Stimulated activated CD8-positive, alpha-beta memory T cell treated with anti-CD3 and anti-CD28 coated beads, Interleukin-4, amount 100 ng/mL, for 1 hour (primary cell): ENCODE measurements at places on chromosomes 6 and 20.

DNA sequence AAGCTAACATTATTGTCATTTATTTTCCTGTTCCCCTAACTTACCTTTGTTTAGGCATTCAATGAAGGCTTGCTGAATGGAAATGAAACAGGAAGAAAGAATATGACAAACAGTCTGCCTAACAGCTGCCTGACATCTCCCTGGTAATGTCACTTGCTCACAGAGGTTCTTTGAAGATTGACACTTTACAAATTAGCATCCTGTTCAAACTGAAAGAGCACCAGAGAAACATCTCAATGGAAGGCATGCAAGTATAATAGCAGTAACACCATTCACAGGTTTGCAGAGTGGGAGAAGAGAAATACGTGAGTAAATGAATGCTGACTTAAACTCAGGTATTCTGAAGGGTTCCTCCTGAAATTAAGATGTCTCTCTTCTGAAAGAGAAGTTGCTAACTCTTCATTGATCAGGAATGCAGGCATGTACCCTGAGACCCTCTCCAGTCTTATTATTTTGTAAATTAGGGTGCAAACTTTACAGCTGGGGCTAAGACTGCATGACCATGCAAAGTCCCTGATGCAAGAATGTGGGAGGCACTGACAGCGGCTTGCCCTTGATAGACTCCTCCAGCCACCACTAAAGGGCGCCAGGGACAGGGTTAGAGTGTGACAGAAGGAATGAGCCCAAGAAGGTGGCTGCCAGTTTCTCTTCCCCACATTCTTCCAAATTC, 1.3 kb upstream of the SMLR1 start:
- no peak for DNase-seq

GRCh38 chr6:70763754-70764510, 96.2 kb downstream of the SMAP1 start:
- no peak for DNase-seq

GRCh38 chr6:109239651-109240321, 142.5 kb downstream of the CD164 start:
- no peak for DNase-seq

GRCh38 chr6:159119791-159120190, 49.4 kb upstream of the FNDC1 start:
- DNase-seq, result no peak

- no peak for DNase-seq
Observed at GRCh38 chr6:89605861-89606260, 32.7 kb downstream of the LYRM2 start.

DNA sequence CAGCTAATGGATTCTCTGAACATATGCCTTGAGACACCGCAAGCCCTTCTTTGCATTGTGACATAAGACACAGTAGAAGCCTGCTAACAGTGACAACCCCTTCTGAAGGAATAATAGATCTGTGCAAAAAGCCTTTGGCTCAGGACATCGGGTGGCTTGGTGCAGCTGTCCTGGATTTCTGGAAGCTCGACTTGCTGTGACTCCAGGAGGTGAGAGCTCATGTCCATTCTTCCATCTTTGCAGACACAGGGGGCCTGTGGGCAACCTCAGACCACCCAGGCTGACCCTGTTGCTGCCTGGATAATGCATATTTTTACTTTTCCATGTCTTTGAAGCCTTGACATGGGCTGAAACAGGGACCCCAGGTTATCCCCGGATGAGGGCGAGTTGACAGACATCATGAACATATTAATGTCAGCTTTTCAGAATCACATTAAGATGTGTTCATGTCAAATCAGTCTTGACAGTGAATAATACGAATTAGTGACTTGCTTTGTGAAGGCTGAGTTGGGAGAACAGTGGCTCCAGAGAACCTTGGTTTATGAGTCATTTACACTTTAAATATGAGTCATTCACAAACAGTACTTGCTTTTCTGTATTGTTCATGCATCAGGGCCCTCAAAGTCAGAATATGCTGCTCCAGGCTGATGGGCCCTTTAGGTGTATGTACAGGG, 66.8 kb upstream of the IYD start:
- no peak for DNase-seq

DNA sequence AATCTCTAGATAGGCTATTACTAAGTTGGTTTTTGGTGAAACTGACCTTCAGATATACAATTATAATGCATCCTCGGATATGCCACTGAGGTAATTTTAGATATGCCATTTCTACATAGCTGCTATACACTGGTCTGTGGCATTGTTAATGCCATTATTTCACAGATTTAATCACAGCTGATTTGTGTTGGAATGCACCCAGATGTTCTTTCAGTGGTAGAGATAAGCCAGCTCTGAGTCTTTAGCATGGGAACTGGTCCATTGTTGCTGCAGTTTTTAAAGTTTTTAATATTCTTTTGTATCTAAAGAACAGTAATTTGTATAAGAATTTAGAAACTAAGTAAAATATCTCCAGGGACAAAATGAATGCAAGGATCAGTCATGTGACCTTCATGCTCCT, 6.8 kb downstream of the TMX4 start:
- DNase-seq, result no peak

DNA sequence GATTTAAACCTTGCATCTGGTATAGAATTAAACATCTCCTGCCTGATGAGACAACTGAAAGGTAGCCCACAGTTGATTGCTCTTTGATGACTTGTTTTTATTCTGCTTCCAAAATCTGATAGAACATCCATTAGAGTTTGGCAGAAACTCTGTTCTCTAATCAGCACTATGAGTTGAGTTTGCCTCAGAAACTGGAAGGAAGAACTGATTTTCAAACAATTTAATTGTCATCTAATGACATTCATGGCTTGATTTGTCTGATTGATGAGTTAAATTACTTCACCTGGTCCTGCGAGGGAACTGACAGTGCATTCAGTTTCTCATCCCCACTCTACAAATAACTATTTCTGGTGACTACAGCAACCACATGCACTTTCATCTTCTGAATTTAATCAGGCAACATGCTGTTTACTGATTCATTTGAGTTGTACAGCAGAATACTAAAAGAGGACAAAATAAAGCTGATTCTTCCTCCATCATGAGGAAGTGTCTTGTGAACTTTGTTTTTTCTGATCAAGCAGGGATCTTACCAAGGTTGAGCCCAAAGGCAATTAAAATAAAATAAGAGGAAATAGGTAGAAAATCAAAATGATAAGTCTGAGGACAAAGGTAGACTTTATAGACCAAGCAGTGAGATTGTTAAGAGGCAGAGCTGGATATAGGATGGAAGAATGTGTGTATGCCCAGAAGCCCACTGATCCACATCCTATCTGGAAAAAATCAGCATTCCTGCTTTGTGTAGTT, 15.7 kb upstream of the MRAP2 start:
- DNase-seq, result no peak

GRCh38 chr6:134663800-134664535, 285.9 kb downstream of the ALDH8A1 start:
- DNase-seq, result no peak

GRCh38 chr6:44162876-44163625, 4.4 kb downstream of the CAPN11 start:
- DNase-seq, result no peak

DNA sequence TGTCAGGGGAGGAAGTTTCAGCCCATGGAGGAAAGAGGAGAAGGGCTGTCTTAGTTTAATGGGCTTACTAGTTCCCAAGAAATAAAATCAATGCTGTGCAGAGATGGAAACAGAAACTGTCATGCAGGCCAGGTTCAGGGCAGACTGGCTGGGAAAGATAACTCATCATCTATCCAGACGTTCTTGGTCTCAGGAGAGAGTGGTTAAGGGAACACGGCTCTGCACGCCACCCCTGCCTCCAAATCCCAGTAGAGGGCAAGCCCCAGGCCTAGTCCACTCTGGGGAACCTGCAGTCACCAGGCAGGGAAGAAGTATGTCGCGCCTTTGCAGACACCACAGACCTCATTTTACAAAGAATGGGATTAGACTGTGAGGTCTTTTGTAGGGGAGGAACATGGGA, 12.5 kb downstream of the ALDH8A1 start:
- no peak for DNase-seq

- DNase-seq, result no peak
Observed at GRCh38 chr20:11796026-11796425, 121.7 kb upstream of the BTBD3 start.

- no peak for DNase-seq
Observed at GRCh38 chr20:12371990-12372389, 454.3 kb downstream of the BTBD3 start.

GRCh38 chr6:49563006-49563886, 12.8 kb downstream of the C6orf141 start:
- DNase-seq, result no peak

DNA sequence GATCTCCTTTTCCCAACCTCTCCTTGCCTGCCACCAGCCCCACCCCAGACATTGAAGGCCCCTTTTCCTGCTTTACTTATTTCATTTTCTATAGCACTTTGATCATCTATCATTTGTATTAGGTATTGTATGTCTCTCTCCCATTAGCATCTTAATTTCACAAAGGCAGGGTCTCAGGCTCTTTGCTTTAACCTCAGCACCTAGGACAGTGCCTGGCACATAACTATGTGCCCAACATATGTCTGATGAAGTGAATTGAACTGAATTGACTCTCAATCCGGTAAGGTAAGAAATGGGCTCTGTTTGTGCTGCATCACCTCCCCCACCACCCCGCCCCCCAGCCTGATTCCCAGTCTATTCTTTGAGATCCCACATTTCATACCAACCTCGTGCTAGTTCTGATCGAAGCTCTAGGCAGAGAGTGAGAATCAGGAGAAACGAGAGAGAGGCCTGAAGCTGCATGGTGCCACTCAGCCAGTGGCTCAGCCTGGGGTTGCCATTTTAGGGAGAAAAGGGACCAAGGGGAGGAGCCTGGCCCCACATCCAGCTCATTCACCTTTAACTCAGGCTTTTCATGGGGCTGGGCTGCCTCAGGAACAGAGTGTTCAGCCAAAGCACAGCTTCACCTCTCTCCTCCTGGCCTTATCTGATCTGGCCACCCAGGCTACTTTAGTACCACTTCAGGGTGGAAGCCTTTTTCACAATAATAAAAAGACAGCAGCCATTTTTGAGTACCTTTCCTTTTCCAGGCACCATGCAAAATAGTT, at the start of gene SPINT3:
SPINT3 (minus strand) TSS at position 476 of the 767 bp plus-strand sequence; CDS start at position 462, 14 bp downstream.
- no peak for DNase-seq

DNA sequence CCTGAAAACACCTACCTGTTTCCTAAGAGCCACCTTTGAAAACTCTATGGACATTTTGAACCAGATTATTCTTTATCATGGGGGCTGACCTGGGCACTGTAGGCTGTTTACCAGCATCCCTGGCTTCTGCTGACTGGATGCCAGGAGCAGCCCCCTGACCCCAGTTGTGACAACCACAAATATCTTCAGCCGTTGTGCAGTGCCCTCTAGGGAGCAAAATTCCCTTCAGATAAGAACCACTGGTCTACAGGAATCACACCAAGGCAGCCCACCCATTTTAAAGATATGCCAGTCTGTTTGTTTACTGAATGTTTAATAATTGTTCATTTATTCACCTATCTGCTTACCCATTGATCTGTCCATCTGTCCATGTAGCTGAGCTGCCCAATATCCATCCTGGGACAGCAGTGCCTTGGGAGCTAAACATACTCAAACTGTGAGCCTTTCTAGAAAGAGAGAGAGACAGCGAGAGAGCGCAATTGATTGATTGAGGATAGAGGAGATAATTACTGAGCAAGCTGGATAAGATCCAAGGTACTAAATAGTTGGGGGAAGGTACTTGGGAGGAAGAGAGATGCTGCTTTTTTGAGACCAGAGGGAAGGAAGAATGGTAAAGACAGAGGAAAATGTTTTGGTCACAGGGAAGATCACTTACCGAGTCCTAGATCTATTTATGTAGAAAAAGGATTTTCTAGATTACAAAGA, 276.8 kb downstream of the NRN1 start:
- DNase-seq, result no peak

- DNase-seq, result no peak
Observed at GRCh38 chr20:15359056-15359455, 1021.6 kb upstream of the FLRT3 start.

- DNase-seq, result no peak
Observed at GRCh38 chr6:69265706-69266105, 531.1 kb downstream of the LMBRD1 start.

- no peak for DNase-seq
Observed at GRCh38 chr20:5077761-5078387, 41.9 kb downstream of the PCNA start.

- DNase-seq, result no peak
Observed at GRCh38 chr6:167404385-167405049, 79.6 kb downstream of the TTLL2 start.

GRCh38 chr20:45138561-45139300, 14.5 kb upstream of the WFDC12 start:
- no peak for DNase-seq

DNA sequence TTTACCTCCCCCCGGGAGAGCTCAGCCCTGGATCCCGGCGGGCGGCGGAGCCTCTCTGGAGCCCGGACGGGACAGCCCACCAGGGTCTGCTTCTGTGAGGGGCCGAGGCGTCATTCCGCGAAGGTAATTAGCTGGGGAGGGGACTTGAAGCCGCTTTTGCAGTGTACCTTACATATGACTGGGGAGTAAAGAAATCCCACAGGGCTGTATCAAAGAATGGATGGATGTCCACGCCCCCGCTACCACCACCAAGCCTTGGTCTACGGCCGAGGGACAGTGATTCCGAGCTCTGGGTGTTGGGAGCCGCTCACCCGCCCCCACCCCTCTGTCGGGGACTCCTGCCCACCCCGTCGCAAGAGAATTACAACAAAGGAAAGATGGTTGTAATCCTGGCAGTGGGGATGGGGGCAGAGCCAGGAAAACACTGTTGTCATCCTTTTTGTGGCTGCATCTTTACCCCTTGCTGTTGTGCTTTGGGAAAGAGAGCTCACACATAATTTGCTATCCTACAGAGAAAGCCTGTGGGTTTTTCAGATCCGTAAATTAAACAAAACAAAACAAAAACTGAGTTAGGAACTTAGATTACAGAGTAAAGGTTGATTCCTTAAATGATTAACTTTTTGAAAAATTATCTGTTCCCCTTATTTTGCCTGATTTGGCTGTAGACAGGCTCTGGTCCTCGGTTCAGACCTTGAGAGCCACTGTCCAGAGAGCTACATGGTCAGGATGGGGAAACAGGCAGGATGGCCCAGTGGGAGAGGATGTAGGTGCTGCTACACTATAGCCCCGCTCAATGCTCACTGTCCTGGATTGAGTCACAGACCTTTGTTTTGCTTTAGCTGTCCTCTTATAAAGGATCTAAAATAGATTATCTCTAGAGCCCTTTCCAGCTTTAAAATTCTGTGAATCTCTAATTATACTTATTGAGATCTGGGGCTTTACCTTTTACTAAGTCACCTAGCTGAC, 997 bp upstream of the FBXO30 start:
- DNase-seq, result no peak
